ENCODE measurements at places on chromosomes 5 and 9.

DNA sequence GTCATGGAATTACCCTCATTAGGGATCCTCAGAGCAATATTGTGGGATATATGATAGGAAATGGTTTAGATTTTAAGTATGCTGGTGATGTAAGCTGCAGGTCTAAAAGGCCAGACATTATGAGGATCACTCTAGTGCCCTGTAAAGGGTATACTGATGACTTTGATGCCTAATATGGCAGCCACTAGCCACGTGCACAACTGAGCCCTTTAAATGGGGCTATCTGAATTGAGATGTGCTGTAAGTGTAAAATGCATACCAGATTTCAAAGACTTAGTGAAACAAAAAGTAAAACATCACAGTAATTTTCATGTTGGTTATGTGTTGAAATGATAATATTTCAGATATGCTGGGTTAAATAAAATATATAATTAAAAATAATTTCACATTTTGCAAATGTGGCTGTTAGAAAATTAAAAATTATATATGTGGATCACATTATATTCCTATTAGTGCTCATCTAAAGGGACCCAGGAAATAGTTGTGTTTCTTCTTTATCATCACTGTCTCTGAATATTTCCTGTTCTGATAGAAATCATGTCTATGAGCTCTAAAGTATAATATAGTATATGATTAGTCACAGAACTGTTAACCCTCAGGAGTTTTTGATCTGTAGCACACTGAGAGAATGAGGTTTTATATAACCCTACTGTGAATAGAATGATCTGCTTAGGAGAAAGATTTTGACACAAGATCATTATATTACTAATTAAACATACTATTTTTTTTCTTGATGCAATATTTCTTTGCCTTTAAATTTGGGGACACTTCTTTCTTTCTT lies 50.1 kb downstream of the OSTF1 start:
- no peak for DNase-seq

GRCh38 chr9:68844631-68845612 lies 139.9 kb downstream of the PIP5K1B start:
- DNase-seq, result peak; percentile 6

- DNase-seq, result no peak
Observed at GRCh38 chr9:123914517-123915196, 15.3 kb downstream of the DENND1A start.

DNA sequence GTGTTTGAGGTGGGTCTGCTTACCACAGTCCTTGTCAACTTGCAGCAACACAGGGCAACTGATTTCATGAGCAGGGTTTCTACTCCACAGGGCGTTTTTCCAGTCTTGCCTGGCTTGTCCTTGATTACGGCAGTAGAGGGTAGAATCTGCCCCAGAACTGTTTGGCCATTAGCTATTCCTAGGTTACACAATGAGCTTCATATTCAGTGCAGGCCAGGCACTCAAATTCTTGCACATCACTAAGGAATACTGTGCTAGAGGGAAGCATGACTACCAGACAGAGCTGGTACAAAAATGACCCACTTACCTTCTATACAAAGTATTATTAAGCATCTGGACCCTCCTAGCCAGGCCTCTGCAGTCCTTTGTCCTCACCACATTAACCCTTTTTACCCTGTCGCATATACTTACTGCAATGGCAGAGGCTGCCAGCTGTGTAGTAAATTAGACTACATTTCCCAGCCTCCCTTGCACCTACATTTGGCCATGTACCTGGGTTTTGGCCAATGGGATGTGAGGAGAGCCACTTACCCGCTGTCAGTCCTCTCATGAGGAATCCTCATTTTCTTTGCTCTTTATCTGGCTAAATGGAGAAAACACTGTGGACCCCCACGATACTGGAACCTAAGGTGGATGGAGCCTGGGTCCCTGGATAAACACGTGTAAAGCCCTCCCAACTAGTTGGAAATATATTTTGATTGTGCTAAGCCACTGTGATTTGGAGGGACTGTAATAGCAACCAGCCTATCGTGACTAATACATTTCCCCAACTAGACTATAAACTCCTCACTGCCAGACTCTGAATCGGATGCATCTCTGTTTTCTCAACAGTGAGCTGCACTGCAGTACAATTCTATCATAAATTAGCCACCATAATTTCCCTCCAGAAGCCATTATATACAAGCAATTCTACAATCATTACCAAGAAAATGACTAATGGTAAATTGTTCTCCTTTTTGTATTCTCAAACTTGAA lies 218.7 kb downstream of the GLIS3 start:
- peak; percentile 34 for DNase-seq

DNA sequence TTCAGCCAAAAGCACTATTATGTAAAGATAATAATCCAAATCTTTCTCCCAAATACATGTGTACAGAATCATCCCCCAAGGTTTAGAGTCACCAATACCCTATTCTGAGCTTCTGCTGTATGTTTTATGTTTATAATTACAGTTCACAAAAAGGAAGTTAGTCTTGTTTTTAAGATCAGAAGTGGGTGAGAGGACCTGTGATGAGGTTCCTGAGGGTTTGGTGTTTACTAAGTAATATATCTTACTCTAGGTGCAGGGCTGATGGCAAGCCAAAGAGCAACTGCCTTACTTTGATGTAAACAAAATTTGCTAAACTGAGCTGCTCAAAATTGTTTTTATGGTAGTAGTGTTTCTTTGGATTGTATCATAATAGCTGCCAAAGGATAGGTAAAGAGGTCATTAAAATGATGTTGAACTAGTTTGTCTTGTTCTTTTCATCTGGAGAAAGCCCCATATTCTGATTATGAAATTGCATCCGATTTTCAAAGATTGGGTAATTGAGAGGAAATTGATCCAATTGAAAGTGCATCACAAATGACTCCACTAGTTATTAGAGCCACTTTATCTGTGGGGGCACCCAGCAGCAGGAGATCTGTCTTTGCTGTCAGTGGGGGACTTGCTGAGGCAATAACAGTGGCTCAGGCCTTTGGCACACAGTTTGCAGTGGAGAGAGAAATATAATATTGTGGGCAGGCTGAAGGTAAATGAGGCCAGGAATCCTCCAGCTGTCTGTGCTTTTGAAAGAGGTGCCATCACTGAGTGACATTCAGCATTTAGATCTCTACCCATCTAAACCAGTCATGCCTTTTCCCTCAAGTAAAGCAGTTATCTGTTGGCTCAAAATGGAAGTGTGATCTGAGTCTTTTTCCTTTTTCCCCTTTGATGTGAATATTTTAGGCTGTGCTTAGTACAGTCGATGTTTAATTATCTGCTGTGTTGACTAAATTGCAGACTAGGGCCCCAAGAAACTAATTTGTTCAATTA lies 14.1 kb downstream of the TRIM32 start:
- no peak for DNase-seq

DNA sequence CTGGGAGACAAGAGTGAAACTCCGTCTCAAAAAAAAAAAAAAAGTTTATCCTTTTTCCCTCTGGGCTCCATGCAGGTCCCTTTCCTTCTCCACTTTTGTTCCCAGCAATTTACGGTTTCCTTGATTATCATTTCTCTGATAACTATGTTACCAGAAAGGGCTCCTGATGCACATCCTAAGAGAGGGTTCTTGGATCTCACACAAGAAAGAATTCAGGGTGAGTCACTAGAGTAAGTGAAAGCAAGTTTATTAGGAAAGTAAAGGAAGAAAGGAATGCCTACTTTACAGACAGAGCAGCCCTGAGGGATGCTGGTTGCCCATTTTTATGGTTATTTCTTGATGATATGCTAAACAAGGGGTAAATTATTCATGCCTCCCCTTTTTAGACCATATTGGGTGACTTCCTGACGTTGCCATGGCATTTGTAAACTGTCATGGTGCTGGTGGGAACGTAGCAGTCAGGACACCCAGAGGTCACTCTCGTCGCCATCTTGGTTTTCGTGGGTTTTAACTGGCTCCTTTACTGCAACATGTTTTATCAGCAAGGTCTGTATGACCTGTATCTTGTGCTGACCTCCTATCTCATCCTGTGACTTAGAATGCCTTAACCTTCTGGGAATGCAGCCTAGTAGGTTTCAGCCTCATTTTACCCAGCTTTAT lies 13.5 kb upstream of the MELK start:
- DNase-seq, result no peak

DNA sequence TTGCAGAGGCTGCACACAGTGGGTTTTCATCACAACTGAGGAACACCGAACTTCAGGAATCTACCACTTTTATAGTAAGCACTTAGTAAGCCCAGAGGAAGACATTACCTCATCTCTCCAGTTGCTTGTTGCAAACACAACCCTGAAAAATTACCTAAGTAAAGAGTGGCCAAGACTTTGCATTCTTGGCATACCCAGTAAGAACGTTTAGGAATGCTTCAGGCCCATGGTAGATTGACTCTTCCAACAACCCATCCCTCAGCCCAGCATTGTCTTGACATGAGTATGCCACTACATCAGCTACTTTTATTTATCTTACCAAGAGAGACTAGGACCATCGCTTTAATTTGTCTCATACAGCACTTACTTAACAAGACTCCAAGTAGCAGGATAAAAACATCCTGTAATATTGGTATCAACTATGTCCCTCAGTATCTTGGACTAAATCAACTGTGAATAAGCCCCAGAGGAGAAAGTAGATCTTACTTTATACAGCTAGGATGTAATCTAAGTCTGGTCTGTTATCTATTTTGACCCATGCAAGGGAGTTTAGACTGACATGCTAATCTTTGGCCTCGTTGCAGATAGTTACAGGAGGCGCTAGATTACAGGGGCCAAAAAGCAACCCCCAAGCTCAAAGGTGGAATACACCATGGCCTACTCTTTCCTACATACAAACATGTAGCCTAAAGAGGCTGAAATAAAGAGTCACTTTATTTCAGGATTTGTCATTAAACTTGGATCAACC lies 114.9 kb downstream of the INVS start:
- DNase-seq, result no peak

- peak; percentile 75 for DNase-seq
Observed at GRCh38 chr9:98374385-98375051, 119.1 kb upstream of the TBC1D2 start.

- DNase-seq, result no peak
Observed at GRCh38 chr5:176418251-176418650, 1.9 kb upstream of the CLTB start.

DNA sequence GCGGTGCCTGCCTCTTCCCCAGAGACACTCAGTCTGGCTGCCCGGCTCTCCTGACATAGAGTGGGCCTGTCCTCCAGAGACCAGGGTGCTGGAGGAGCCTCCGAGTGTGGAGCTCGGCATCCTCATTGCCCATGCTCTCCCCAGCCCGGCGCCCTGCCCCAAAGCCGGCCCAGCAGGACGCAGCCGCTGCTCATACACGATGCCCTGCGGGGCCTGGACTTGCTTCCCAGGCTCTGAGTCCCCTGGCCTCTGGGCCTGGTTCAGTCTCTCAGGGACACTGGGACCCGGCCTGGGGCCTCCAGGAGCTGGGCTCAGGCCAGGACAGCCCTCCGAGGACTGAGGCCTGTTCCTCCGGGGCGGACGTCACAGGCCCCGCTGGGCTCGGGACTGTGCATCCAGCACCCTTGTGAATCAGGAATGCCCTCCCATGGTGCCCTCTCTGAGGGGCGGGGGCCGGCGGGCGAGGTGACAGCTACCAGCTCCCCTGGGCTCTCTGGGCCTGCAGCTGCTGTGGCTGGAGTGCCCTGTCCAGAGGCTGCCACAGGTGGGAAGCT lies 23.2 kb downstream of the TPPP start:
- no peak for DNase-seq

- no peak for DNase-seq
Observed at GRCh38 chr5:96729156-96729555, 67.0 kb downstream of the CAST start.

Measured in stromal cell of bone marrow (primary cell).